Neural crest cell (in vitro differentiated cells): ENCODE measurements at places on chromosomes 1 and 21. TPM values are rescaled to one million over a fixed set of nuclear protein-coding genes. Genes with fewer than 3 reads are reported as not detected.

DNA sequence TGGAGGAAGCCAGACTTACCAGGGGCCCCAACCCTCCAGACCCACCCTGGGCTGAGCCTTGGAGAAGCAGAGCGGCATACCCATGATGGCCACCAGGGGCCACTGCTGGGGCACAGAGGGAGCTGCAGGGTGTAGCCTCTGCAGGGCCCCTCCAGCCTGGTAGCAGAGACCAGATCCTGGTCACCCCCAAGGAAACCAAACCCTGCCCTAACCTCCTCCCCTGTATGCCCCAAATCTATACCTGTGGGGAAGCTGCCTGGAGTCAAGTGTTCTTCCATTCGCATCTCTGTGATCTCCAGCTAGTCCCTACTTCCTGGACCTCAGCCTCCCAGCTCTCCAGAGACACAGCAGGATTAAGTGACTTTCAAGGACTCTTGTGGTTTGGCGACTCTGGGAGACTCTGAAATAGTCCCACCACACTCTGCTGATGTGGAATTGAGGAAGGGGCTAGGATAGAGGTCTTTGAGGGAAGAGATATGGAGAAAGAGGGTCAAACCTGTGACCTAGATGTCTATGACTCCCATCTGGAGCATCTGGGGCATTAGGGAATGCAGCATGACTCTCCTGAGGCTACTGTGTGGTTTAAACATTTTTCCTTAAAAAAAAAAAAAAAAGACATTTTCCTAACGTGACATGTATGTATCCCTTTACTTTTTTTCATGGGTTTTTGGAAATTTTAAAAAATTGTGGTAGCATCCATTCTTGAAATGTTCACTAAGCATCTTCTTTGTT is 119.2 kb upstream of the IPO9 start:
- H3K27ac ChIP-seq, result no peak overlapping the region
- H3K27me3 ChIP-seq, result no peaks in the 10 kb centered on the region
- peaks cover 29% of the 10 kb centered on the region for H3K4me1 ChIP-seq
- DNase-seq, result peak; percentile 76

DNA sequence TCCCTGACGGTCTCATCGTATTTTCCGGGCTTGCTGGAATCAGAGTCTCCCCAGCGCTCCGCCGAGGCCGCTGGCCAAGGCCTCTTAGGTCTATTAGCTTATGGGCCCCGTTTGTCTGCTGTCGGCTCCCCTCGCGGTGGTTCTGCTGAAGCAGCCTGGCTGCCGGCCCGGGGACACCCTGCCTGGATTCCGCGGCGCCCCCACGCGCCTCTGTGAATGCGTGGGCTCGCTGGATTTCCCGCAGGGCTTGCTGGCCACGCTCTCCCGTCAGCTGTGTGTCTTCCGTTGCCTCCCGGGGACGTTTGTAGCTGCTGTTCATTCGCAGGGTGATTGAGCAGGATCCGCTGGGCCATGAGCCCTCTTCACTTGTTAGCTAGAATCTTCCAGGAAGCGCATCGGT is 8.4 kb downstream of the LRRC3 start:
- peaks cover 4% of the 10 kb centered on the region for H3K4me1 ChIP-seq
- no peaks in the 10 kb centered on the region for H3K36me3 ChIP-seq
- DNase-seq, result no peak
- no peak overlapping the region for H3K27ac ChIP-seq
- H3K27me3 ChIP-seq, result no peaks in the 10 kb centered on the region

GRCh38 chr1:51410568-51411460 is 80.5 kb upstream of the TTC39A start:
- peaks cover 8% of the 10 kb centered on the region for H3K4me1 ChIP-seq
- no peak for DNase-seq
- no peaks in the 10 kb centered on the region for H3K27me3 ChIP-seq
- no peak overlapping the region for H3K4me3 ChIP-seq
- no peak overlapping the region for H3K27ac ChIP-seq

- no peaks in the 10 kb centered on the region for H3K36me3 ChIP-seq
- no peaks in the 10 kb centered on the region for H3K27me3 ChIP-seq
- no peak overlapping the region for H3K4me3 ChIP-seq
- no peaks in the 10 kb centered on the region for H3K4me1 ChIP-seq
- no peak for DNase-seq
- H3K27ac ChIP-seq, result no peak overlapping the region
Measured at GRCh38 chr1:194052514-194053338, 866.3 kb upstream of the B3GALT2 start.

- no peak for DNase-seq
- no peak overlapping the region for H3K27ac ChIP-seq
- no peak overlapping the region for H3K4me3 ChIP-seq
- H3K4me1 ChIP-seq, result no peaks in the 10 kb centered on the region
- H3K36me3 ChIP-seq, result no peaks in the 10 kb centered on the region
Measured at GRCh38 chr1:166200743-166201142, 33.9 kb upstream of the FAM78B start.

GRCh38 chr1:28591708-28592320 is at the start of gene RAB42:
RAB42 (plus strand) TSS chr1:28592265; CDS start chr1:28592512, 247 bp downstream.
- H3K27ac ChIP-seq, result no peak within 1 kb of the TSS
- peaks cover 7% of the 10 kb centered on the region for H3K27me3 ChIP-seq
- no peaks in the 10 kb centered on the region for H3K36me3 ChIP-seq
- DNase-seq, result no peak
- peaks cover 10% of the 10 kb centered on the region for H3K4me1 ChIP-seq

The ADAMTS5 gene
- 0.34 and 0.40 TPM in 2 replicates for total RNA-seq

The RIPK4 gene
- not detected in 2 replicates for total RNA-seq
